ENCODE measurements at places on chromosomes 13 and 19. TPM values are rescaled to one million over a fixed set of nuclear protein-coding genes. Genes with fewer than 3 reads are reported as not detected.

- no peak for DNase-seq
Observed at GRCh38 chr13:76878043-76878442, 8.2 kb downstream of the KCTD12 start.

GRCh38 chr19:29492769-29493168, 33.0 kb upstream of the VSTM2B start:
- no peak for DNase-seq

Gene PTGIR
- total RNA-seq, result 106 TPM

Gene SIGLEC14
- 12.6 TPM for total RNA-seq

DNA sequence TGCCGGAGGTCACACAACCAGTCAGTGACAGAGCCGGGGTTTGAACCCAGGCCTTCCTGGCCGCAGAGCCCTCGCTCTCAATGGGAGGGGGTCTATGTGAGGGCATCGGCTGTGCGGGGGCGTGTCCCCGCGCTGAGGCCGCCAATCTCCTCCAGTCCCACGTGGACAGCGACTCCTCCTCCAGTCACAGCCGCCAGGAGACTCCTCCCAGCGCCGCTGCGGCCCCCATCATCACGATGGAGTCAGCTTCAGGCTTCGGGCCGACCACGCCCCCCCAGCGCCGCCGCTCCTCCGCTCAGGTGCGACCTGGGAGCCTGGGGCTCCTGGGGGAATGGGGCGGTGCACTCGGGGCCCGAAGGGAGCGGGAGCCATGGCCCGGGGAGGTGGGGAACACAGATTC, 6.0 kb downstream of the SPRED3 start:
- DNase-seq, result no peak

- DNase-seq, result no peak
Observed at GRCh38 chr13:68170961-68171360, 940.8 kb upstream of the PCDH9 start.

Gene SERPINE3
- total RNA-seq, result not detected

DNA sequence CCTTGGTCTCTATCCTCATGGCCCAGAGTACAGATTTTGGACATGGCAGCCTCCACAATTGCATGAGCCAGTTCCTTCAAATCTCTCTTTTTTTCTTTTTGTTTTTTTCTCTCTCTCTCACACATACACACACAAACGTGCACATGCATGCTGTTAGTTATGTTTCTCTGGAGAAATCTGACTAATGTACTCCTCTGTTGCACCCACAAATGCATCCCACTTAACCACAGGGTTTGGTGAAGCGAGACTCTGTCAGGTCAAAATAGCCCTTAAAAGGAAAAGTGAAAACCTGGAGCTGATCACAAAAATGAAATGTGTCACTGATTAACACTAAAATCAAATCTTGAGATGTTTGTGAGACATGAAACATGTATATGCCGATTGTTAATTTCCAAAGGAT, 374.6 kb upstream of the ARGLU1 start:
- no peak for DNase-seq

GRCh38 chr19:1278713-1279660, 3.7 kb downstream of the FAM174C start:
- no peak for DNase-seq

- no peak for DNase-seq
Observed at GRCh38 chr13:86438034-86438433, 638.8 kb upstream of the SLITRK6 start.

Gene DAND5
- total RNA-seq, result not detected

DNA sequence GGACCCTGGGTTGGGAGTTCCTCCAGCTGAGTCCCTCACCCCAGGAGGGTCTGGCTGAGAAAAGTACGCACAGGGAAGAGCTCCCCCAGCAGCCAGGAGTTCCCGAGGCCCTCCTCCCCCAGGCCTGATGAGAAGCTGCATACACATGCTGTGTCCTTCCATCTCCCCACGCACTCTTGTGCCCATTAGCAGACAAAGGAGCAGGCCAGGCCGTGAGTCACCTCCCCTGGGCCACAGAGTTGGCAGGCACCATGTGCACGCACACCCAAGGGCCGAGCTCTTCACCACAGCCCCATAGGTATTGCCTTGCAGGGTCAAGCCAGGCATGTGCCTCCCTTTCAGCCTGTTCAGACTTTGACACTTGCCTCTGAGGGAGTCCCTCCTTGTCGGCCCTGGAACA, 17.5 kb downstream of the MAU2 start:
- no peak for DNase-seq

DNA sequence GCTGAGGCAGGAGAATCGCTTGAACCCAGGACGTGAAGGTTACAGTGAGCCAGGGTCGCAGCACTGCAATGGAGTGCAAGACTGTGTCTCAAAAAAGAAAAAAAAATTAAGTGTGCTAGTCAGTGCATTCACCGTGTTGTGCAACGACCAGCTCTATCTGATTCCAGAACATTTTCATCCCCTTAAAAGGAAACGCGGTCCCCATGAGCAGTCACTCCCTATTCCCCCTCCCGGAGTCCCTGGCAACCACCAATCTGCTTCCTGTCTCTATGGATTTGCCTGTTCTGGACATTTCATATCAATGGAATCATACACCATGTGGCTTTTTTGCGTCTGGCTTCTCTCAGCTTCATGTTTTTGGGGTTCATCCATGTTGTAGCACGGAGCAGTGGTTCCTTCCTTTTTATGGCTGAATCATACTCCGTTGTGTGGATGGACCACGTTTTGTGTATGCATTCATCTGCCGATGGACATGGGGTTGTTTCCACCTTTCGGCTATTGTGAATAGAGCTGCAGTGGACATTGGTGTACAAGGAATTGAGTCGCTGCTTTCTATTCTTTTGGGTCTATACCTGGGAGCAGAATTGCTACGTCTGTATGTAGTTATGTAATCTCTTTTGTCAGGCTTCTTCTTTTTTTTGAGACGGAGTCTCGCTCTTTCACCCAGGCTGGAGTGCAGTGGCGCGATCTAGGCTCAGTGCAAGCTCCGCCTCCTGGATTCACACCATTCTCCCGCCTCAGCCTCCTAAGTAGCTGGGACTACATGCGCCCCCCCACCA, 19.8 kb downstream of the MYO9B start:
- DNase-seq, result peak; percentile 77

DNA sequence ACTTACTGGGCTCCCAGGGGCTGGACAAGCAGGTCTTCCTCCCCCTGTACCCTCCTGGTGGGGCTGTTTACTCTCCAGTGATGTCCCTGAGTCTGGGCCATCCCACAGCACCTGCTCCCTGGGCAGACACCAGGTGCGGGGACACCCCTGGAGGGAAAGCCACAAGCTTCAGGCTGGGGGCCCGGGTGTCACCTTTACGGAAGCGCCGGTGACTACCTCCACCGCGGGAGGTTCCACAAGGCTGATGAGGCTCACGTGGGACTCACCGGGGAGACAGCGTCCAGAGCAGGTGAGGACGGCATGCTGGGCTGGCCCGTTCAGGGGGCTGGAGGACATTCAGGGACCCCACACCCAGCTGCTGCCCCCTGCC, 24.9 kb downstream of the NFILZ start:
- DNase-seq, result no peak

DNA sequence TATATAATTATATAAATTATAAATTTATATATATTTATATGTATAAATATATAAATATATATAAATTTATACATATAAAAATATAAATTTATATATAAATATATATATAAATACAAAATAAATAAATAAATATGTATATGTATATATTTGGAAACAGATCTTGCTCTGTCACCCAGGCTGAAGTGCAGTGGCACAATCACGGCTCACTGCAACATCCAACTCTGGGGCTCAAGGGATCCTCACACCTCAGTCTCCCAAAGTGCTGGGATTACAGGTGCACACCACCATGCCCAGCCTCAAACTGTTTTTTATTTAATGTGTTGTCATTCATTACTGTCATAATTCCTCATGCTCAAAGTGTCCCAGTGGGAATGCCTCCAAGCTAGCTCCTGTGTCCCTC, 25.2 kb upstream of the PDCD5 start:
- DNase-seq, result no peak

- no peak for DNase-seq
Observed at GRCh38 chr19:39074942-39075341, 9.2 kb upstream of the ACP7 start.

Gene LGALS14
- not detected for total RNA-seq

- no peak for DNase-seq
Observed at GRCh38 chr19:16670291-16670690, 9.4 kb downstream of the TMEM38A start.

GRCh38 chr19:41701401-41702075, 6.9 kb upstream of the CEACAM5 start:
- no peak for DNase-seq

- DNase-seq, result no peak
Observed at GRCh38 chr19:19111967-19112580, 26.2 kb downstream of the TMEM161A start.

GRCh38 chr13:99605420-99606323, 104.4 kb downstream of the TM9SF2 start:
- no peak for DNase-seq

Gene CAPN12
- total RNA-seq, result 0.81 TPM

- no peak for DNase-seq
Observed at GRCh38 chr19:50341091-50341564, 12.0 kb upstream of the KCNC3 start.

DNA sequence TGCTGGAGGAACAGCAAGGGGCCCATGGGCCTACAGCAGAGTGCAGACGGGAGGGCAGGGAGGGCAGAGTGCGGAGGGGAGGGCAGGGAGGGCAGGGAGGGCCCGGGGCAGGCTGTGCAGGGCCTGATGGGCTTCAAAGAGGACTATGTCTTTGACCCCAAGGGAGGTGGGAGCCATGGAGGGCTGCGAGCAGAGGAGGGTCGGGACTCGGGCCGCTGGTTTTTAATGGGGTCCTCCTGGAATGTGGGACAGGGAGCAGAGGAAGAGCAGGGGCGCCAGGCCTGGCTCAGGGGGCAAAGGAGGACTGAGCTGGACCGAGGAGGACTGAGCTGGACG, 3.6 kb downstream of the PIP5K1C start:
- no peak for DNase-seq

Gene DCLK1
- 25.6 TPM for total RNA-seq

Gene CASP14
- total RNA-seq, result 0.54 TPM
